ENCODE measurements at places on chromosomes 4 and X. TPM values are rescaled to one million over a fixed set of nuclear protein-coding genes. Genes with fewer than 3 reads are reported as not detected.

- DNase-seq, result no peak
Observed at GRCh38 chr4:87055311-87055710, 120.5 kb downstream of the AFF1 start.

- DNase-seq, result no peak
Observed at GRCh38 chr4:129747756-129748155, 651.8 kb downstream of the C4orf33 start.

Gene GAGE12F
- not detected for total RNA-seq

DNA sequence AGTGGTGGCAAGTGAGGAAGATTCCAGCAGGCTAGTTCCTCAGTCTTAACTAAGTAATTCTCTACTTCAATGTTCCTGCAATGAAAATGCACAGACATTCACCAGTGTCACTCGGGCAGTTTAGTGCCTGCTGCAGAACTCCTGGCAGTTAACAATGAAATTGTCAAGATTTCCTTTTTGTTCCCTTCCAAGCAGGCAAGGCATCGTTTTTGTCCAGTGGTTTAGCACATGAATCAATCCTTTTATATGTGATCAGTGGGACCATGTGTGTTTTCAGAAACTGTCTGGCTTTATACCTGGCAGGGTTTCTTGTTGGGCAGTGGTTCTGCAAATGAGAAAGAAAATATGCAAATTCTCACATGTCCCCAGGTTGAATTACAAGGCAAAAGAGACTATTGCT lies 122.2 kb downstream of the GBA3 start:
- DNase-seq, result no peak

Gene TEX11
- not detected for total RNA-seq

DNA sequence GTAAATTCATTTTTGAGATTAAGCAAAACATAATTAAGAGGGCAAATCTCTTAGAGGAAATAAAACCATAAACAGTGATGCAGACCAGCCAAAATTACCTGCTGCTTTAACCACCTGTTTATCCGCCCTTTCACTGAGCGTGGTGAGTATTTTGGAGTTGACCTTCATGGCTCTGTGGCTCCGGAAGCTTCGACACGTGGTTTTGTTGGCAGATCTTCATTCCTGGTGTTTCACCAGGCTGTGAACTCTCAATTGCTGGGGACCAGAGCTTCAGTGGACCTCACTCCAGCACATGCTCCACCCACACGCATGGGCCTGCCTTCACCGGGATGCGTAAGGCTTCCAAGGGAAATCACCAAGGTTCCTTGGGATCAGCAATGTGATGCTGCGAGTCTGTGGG lies 83.8 kb downstream of the FHDC1 start:
- no peak for DNase-seq

Gene GLA
- total RNA-seq, result 46.9 TPM

Gene HPGD
- total RNA-seq, result 12.9 TPM
